HFFc6 (cell line): ENCODE measurements at places on chromosomes 3 and 15.

DNA sequence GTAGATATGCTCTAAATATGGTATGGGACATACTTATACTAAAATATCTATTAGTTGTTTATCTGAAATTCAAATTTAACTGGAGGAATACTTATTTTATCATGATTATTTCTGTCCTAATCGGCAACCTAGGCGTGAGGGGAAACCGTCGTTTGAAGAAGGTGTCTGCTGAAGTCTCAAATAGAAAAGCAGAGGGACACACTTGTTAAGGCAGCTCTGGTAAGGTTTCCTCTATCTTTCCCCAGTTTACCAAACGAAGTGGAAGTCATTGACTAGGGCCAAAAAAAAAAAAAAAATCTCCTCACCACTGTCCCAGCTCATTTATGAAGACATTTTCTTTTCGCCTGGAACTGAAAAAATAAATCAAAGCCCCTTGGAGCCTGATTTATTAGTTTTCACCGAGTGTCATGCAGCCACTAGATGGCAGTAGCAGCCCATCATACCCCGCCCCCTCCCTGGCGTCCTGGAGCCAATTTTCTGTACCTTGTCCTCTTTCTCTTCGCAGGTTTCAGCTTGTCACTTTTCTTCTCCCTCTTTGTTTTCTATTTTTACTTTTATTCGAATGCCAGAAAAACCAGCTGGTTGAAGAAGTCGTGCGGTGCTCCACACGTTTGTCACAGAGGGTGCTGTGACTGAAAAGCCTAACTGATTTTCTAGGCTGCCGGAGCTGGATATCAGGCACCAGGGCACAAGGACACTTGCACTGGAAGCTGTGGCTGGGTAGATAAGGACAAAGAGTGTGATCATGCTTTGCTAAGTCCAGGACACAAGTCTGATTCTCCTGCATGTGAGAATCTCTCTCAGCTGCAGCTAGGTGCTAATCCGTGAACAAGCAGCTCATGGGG, 238.7 kb downstream of the ZPLD1 start:
- peak; percentile 8 for DNase-seq

GRCh38 chr3:189567322-189567721, 63.9 kb upstream of the TP63 start:
- no peak for DNase-seq

- no peak for DNase-seq
These were observed 313.4 kb downstream of the CNTN3 start for GRCh38 chr3:74301056-74301455.

- DNase-seq = no peak
These were observed 27.5 kb downstream of the SQOR start for GRCh38 chr15:45662375-45662774.

DNA sequence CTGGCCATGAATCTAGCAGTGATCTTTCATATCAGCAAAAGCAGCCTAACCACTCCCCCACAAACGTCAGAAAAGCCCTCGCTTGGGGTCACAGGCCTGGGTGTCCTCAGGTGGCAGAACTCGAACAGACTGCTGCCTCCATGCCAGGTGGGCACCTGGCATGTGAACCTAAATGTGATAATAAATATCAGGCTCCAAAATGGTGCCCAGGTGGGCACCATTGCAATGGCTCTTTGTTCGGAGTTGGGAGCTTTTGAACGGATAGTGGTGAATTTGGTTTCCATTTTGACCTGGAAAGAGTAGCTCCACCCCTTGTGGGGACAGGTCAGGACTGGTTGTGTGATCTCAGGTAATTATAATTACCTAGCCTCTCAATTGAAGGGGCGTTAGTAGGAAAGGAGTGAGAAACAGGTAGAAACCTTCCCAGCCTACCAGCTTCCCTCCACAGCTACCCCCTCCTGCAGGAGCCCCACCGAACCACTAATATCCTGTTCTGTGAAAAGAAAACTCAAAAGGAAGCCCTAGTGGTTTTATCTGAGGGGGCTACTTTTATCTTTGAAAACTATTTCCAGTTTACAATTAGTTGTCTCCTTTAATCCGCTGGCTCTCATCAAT, 18.1 kb downstream of the MYO1E start:
- no peak for DNase-seq

DNA sequence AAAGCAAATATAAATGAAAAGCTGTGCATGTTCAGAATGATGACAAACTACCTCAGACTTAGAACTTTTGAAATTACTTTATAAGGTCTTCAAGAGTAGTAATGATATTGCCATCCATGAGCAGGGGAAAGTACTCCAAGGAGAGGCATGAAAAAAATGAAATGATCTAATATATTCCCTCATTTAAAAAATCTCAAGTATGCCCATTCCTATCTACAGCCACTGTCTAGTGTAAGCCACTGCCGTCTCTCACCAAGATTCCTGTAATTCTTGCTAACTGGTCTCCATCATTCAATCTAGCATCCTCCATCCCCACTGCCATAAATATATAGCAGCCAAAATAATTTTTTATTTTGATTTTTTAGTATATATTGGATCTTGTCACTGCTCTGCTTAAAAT, 258.8 kb downstream of the PLOD2 start:
- DNase-seq = no peak

GRCh38 chr3:11727207-11727606, 83.5 kb upstream of the VGLL4 start:
- no peak for DNase-seq

DNA sequence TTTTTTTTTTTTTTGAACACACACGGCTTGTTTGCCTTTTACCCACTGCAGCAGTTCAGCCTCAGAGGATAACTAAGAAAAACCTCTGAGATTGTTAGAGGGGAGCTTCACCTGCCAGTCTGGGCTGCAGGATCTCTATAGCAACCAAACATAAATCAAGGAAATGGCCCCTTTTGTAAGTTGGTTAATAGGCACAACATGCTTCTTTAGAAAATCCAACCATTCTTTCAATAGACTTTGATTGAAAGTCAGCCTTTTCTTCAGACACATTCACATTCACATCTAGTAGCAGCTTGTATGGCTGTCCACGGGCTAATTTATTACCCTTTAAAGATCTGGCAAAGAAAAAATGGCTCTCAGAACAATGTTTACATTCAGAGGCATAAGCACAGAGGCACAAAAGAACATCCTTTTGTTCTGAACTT, 136.6 kb upstream of the RARB start:
- no peak for DNase-seq

DNA sequence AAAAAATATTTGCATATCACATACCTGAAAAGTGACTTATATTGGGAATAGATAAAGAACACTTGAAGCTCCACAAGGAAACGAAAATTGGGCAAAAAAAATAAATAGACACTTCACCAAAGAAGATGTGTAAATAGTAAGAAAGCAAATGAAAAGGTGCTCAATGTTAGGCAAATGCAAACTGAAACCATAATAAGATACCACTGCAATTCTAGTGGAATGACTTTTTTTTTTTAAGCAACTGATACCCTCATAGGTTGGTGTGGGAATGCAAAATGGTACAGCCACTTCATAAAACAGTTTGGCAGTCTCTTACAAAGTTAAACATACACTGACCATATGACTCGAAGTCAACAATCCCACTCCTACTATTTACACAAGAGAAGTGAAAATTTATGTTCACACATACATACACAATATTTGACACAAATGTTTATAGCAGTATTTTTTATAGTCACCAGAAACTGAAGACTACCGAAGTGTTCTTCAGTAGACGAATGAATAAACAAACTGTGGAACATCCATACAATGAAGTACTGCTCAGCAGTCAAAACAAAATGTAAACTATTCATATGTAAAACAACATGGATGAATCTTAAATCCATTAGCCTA, 176.3 kb downstream of the ZMAT3 start:
- DNase-seq = no peak

GRCh38 chr3:37645517-37646380, 215.9 kb upstream of the CTDSPL start:
- DNase-seq = no peak

- DNase-seq = peak; percentile 7
These were observed 5.6 kb upstream of the RPL14 start for GRCh38 chr3:40451551-40451950.

DNA sequence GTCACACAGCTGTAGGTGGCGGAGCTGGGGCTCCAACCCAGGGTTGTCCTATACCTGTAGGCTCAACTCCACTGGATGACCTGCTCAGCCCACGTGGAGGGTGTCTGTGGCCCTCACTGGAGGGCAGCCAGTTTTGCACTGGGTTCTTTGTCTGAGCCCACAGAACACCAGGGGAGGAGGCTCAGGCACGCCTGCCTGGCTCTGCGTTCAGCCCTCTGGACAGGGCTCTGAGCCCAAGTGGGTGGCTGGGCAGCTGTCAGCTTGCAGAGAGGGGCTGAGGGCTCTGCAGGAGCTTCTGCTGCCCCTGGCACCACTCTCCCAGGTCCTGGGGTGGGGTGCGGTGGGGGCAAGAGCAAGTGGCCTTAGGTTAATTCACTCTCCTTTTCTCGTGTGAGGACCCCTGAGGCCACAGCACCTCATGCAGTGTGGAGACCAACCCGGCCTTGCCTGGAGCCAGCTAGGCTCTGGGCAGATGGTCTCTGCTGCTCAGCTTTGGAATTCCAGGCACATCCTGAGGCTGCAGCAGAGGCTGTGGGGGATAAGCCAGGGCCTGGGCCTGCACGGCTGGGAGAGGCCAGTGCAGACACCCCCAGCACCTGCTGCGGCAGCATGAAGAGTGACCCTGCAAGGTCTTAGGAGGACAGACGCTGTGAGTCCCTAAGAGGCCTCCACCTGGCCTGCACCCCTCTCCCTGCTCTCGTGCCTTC, 23.5 kb downstream of the DUSP7 start:
- DNase-seq = no peak

GRCh38 chr3:129211345-129211744, 27.6 kb upstream of the CNBP start:
- DNase-seq = no peak

- DNase-seq = no peak
These were observed 832.2 kb downstream of the SQOR start for GRCh38 chr15:46467041-46467440.

DNA sequence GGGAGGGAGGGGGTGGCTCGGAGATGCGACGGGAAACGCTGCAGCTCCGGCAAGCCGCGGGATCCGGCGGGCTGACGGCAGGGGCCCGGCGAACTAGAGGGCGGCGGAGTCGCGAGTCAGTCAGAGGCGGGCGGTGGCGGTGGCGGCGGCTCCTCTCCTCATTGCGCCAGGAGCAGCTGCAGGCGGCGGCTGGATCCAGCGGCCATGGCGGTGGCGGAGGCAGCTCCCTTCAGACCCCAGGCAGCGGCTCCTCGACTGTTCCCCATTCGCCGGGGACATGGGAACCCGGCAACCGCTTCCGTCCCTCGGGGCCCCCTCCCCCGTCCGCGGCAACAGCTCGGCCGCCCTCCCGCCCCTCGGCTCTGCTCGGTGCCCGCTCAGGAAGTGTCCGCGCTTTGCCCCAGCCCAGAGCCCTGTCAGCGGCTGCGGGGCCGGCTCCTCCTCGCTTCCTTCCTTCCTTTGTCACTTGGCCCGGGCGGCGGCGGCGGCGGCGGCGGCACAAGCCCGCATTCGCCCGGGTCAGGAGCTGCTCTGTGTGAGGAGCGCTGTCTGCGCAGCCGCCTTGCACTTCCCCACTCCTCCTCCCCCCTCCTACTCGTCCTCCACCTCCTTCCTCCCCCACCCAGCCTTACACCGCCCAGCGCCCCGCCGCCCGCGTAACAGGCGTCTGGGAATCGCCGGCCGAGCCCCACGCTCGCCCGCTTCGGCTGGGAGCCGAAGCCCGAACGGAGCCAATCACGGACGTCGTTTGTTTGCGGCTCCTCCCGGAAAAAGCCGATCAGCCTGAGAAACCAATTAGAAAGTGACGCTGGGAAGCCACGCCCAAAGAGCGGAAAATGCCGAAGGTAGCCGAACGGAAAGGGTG, at the start of gene GSK3B:
GSK3B (minus strand) TSS at position 537 of the 865 bp plus-strand sequence. CDS start 1,013 bp downstream, outside the sequence.
- peak; percentile 68 for DNase-seq

DNA sequence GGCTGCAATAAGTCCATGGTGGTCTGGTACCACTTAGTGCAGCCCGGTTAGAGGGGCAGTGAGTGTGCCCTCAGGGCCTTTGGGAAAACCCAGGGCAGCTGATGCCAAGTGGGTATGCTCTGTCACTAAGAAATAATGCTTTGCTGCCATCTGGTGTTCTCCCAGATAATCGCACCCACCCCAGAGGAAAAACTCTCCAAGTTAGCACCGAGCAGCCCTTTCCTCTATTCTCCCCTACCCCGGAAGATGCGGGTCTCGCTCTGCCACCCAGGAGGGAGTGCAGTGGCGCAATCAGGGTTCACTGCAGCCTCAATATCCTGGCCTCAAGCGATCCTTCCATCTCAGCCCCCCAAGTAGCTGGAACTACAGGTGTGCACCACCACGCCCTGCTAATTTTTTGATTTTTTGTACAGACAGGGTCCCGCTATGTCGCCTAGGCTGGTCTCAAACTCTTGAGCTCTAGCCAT, 21.3 kb upstream of the DAPK2 start:
- peak; percentile 33 for DNase-seq

DNA sequence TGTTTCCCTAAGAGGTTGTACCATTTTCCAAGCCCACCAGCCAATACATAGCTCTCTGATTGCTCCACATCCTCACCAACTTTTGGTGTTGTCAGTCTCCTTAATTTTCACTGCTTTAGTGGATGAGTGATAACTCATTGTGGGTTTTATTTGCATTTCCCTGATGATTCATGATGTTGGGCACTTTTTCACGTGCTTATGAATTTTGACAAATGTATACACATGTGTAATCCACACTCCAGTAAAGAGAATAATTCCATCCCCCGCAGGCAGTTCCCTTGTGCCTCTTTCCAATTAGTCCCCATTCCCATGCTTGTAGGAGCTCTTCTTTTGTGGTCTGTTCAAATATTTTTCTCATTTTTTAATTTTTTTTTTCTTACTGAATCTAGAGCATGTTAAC, 52.4 kb downstream of the ANP32A start:
- DNase-seq = peak; percentile 55

DNA sequence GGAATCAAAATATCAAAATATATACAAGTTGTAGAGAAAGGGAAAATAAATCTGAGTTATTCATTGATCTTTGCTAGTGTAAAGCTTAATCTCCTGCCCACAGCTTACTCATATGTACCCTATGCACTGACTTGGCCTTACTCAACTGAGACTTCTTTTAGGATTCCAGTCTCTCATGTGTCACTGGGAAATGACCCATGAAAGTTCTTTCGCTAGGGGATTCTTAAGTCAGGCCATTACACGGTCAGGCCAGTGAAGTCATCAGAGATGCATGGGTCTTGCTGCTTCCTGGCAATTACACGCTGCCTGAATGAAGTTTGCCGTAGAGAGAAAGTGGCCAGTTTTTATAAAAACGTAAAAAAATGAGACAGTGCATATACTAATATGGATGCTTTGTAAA, 20.7 kb upstream of the LPP start:
- DNase-seq = no peak

GRCh38 chr3:108407886-108408285, 102.5 kb downstream of the MYH15 start:
- DNase-seq = no peak
